ENCODE measurements at places on chromosomes 3 and 15.

GRCh38 chr3:182797876-182798275 is 4.6 kb downstream of the ATP11B start:
- DNase-seq = no peak

- no peak for DNase-seq
Observed at GRCh38 chr3:138629526-138629925, 21.0 kb downstream of the FAIM start.

DNA sequence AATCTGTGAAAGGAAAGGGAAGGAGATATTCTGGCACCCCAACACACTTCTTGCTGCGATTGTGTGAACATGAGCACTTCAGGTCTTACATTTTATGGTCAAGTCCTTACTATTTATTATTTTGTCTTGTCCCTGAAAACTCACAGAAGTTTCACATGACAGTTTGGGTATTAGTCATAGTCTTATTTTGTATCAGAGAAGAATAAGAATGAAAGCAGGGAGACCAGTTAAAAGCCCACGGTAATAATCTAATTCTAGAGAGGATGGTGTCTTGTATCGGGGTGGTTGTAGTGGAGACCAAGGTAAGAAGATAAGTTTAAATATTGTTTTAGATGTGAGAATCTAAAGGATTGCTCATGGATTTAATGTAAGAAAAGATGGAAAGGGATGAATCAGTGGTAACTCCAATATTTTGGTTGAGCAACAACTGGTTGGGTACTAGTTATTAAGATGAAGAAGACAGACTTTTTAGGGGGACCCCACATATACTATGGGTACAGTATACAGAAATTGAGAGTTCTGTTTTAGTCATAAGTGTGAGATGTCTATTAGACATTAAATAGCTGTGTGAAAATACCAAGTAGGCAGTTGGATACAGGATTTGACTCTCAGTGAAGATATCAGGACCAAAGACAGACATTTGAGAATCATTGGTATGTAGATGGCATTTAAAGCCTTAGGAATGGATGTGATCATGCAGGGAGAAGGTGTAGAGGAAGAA is 227.6 kb downstream of the MFSD1 start:
- DNase-seq = no peak

DNA sequence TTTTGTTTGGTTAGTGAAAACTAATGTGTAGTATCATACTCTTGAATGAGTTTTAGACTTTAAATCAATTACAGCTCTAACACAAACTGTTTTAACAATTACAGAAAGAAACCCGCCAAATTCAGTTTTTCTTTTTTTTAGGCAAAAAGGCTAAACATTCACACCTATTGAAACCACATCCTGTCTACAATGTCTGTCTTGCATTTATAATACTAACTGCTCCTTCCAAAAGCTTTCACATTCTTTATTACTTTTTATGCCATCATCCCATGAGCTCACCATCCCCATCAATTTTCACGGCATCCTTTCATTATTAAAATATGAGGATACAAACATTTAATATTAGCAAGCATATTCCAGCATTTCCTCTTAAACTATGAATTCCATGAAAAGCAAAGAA is 593.3 kb downstream of the FOXP1 start:
- no peak for DNase-seq

DNA sequence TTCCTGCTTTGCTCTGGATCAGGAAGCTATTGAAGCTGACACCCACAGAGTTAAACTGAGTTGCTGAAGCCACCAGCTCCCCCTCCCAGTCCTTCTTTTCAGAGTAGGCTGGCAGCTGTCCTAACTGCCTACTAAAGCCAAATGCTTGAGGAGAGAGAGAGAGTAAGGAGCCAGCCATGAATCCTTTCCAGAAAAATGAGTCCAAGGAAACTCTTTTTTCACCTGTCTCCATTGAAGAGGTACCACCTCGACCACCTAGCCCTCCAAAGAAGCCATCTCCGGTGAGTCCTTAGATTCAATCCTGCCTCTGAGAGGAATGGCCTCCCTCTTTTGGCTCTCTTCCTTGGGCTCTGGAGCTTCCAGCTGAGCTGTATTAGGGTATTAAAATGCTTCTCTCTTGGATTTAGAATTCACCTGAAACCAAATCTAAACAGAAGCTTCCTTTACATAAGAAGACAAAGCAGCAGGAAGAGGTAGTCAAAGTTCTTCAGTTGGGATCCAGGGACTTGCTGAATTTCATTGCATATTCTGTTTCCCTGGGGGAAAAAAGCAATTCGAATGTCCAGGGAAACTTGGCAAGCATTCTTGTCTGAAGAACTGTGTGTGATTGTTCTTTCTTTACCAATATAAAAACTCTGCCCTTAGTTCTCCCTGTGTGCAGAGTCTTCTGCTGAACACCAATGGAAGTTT is at the start of gene SLC15A2:
Gene SLC15A2, plus strand, starts transcription at position 101 of the 690 bp plus-strand sequence. Its CDS starts 76 bp downstream, at position 177.
- no peak for DNase-seq

DNA sequence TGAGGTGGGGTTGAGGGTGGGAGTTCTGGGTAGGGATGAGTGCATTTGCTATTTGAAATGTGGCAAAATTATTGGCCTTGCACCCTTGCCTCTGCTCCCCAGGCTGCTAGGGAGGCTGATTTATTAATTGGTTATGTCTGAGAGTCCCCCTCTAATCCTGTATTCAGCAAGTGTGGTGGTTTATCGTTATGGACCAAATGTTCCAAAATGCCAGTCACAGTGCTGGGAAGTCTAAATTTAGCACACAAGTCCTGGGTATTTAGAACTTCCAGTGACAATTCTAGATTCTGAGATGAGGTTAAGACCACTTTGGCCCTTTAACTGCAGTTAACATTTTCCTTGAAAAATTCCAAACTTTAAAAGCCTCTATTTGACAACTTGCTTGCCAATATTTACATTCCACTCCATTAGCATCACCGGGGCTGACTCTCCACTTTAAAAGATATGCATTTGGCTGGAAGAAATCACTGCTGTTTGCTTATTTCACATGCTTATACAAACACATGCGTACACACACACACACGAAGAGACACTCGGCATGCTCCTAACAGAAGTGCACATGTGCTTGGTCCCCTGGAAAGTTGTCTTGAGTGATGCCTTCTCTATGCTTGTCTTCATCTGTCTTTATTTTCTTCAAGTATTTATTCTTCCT is 247.7 kb downstream of the IL20RB start:
- no peak for DNase-seq

- no peak for DNase-seq
Observed at GRCh38 chr3:192409838-192410683, 317.3 kb downstream of the FGF12 start.

- DNase-seq = no peak
Observed at GRCh38 chr3:23938688-23939087, 6.4 kb upstream of the NR1D2 start.

GRCh38 chr3:180252683-180253082 is 215.9 kb upstream of the PEX5L start:
- DNase-seq = no peak

DNA sequence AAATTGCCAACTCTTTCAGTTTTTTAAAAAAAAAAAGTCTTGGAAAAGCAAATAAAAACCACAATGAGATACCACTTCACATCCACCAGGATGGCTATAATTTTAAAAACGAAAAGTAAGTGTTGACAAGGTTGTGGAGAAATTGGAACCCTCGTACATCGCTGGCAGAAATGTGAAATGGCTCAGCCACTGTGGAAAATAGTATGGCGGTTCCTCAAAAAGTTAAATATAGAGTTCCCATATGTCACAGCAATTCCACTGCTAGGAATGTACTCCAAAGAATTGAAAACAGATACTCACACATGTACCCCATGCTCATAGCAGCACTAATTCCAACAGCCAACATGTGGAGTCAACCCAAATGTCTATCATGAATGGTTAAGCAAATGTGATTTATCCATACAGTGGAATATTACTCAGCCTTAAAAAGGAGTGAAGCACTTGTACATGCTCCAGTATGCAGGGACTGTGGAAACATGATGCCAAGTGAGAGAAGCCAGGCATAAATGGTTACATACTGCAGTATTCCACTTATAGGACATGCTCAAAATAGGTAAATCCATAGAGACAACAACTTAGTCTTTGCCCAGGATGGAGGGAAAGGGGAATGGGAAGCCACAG is 73.8 kb upstream of the PCSK6 start:
- DNase-seq = no peak

DNA sequence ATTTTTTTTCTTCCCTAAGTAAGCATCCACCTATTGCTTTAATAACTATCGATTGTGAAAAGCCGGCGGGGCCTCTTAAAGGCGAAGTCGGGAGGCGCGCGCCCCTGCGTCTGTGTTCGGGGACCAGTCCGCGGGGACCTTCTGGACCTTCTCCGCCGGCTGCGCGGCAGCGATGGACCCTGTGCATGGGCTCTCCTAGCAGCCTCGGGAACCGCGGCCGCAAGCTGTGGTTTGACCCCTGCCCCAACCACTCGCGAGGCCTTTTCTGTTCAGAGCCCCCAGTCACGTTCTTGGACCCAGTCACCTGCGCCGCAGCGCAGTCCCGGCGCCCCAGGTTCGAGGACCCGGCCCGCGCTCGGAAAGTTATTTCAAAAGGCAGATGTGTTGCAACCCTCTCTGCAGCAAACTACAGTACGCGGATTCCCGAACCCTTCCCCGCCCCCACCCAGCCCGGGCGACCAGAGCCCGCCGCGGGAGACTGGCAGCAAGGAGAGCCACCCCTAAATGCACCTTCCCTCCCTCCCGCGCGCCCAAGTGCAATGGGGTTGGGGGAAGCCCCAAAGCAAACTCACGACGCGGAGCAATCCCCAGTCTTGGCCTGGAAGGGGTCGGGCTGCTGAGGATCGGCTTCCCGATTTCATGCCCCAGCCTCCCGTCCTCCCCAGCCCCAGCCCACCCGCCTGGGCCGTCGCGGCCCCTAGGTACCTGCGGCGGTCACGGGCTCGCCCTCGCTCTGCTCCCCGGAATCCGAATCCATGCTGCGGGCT is 684 bp downstream of the TNFAIP8L3 start:
- DNase-seq = no peak

GRCh38 chr3:71966185-71966584 is 181.2 kb upstream of the PROK2 start:
- no peak for DNase-seq

- no peak for DNase-seq
Observed at GRCh38 chr3:159451482-159451881, 537.2 kb upstream of the IL12A start.

GRCh38 chr15:93245661-93246042 is 156.6 kb upstream of the RGMA start:
- no peak for DNase-seq

GRCh38 chr3:901953-902778 is 190.7 kb upstream of the CNTN6 start:
- DNase-seq = no peak

GRCh38 chr15:34942363-34942762 is 27.2 kb downstream of the AQR start:
- peak; percentile 55 for DNase-seq

- no peak for DNase-seq
Observed at GRCh38 chr15:66422347-66422746, 35.6 kb downstream of the MAP2K1 start.

DNA sequence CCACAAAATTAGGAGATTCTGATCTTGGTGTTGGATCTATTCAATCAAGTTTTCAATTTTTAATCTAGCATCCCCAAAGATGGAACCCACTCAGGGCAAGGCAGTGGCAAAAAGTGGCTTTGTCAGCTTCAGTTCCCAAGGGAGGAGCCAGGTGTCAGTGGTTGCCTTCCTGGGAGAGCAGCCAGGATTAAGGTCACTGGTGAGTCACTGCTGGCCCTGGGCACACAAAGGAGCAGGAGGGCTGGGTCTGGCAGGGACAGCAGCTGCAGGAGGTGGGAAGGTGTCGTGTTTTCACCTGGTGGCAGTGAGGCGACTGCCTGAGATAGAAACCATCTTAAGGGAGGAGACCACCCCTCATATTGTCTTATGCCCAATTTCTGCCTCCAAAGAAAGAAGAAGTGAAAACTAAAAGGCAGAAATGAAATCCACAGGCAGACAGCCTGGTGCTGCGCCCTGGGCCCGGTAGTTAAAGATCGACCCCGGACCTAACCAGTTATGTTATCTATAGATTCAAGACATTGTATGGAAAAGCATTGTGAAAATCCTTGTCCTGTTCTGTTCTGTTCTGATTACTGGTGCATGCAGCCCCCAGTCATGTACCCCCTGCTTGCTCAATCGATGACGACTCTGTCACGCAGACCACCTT is 5.9 kb upstream of the KLHL25 start:
- DNase-seq = no peak

- no peak for DNase-seq
Observed at GRCh38 chr3:138059261-138059660, 49.3 kb downstream of the CLDN18 start.

GRCh38 chr3:5462086-5462485 is 274.6 kb downstream of the EDEM1 start:
- DNase-seq = no peak

DNA sequence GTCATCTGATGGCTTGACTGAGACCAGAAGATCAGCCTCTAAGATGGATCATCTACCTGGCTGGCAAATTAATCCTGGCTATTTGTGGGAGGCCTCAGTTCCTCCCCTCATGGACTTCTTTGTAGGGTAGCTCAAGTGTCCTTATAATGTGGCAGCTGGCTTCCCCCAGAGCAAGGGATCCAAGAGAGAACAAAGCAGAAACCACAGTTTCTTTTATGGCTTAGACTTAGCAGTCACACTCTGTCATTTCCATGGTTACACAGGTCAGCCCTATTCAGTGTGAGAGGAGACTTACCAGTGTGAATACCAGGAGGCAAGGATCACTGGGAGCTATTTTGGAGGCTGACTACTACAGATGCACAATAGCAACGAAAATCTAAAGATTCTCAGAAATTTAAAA is 15.3 kb upstream of the ARL14 start:
- DNase-seq = no peak

DNA sequence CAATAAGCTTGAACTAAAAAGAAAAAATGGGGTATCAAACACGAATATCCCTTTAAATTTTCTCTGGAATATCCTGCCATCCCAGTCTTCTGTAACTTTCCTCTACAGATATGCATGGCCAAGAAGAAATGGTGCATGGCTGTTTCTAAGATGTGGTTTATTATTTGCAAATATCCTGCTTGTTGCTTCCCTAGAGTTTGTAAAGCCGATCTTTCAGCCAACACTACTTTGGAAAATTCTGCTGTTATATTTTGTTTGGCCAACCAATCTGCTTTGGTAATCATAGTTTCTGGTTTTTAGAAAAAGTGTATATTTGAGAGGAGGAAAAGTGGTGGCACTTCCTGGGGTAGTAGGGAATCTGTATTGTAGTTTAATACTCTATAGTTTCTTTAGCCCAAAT is 13.9 kb downstream of the PHLDB2 start:
- DNase-seq = no peak

GRCh38 chr3:155370764-155371503 is 77.5 kb upstream of the STRIT1 start:
- DNase-seq = no peak

- no peak for DNase-seq
Observed at GRCh38 chr15:71118345-71118744, 3.1 kb downstream of the THSD4 start.

DNA sequence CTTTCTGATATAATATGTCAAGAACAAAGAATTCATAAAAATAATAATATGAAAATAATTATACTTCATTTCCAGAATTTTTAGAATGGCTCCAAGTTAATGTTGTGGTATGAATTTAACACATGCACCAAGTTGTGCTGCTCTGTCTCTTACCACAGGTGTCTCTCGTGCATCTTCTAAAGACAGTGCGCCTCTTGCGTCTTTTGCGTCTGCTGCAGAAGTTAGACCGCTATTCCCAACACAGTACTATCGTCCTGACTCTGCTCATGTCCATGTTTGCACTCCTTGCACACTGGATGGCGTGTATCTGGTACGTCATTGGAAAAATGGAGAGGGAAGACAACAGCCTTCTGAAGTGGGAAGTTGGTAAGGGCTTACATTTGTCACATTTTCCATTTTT is 246.6 kb downstream of the KCNH8 start:
- no peak for DNase-seq

All from smooth muscle cell of the brain vasculature (primary cell).